ENCODE measurements at places on chromosomes 2 and 18. TPM values are rescaled to one million over a fixed set of nuclear protein-coding genes. Genes with fewer than 3 reads are reported as not detected.

SERPINB11 gene
- not detected for total RNA-seq

SERPINB10 gene
- total RNA-seq, result not detected

XIRP2 gene
- not detected for total RNA-seq

ANKRD62 gene
- not detected for total RNA-seq

IL1RN gene
- 0.14 TPM for total RNA-seq

PSMA8 gene
- total RNA-seq, result not detected

MARCHF4 gene
- 64.6 TPM for total RNA-seq

POMC gene
- not detected for total RNA-seq

PSMD14 gene
- total RNA-seq, result 125 TPM

LTBP1 gene
- total RNA-seq, result 26.4 TPM

CD207 gene
- not detected for total RNA-seq

CFLAR gene
- 82.1 TPM for total RNA-seq

LYPD6 gene
- 0.07 TPM for total RNA-seq

GATA6 gene
- total RNA-seq, result 2.9 TPM

EFEMP1 gene
- 40.9 TPM for total RNA-seq

PROM2 gene
- total RNA-seq, result not detected

BIN1 gene
- total RNA-seq, result 30.8 TPM

PLB1 gene
- total RNA-seq, result 2.6 TPM

MROH2A gene
- total RNA-seq, result 0.28 TPM

UGT1A3 gene
- 0.13 TPM for total RNA-seq

SLC11A1 gene
- 0.16 TPM for total RNA-seq

CPLX4 gene
- total RNA-seq, result not detected

INO80B gene
- 55.9 TPM for total RNA-seq

HOXD9 gene
- total RNA-seq, result 1.7 TPM

UGT1A7 gene
- total RNA-seq, result 3.5 TPM

TDRD15 gene
- not detected for total RNA-seq

DAPL1 gene
- total RNA-seq, result not detected

SPAG16 gene
- total RNA-seq, result 6.3 TPM

MC4R gene
- total RNA-seq, result not detected

G6PC2 gene
- total RNA-seq, result not detected

ACVR2A gene
- total RNA-seq, result 4.9 TPM

IL36RN gene
- 0.59 TPM for total RNA-seq

GPR39 gene
- 9.9 TPM for total RNA-seq

STEAP3 gene
- 44.9 TPM for total RNA-seq

GCG gene
- not detected for total RNA-seq

Measured in A549 treated with RU486 at 1 μM for 4 hours (cell line).